ENCODE measurements at places on chromosomes 7 and 10. TPM values are rescaled to one million over a fixed set of nuclear protein-coding genes. Genes with fewer than 3 reads are reported as not detected.

DNA sequence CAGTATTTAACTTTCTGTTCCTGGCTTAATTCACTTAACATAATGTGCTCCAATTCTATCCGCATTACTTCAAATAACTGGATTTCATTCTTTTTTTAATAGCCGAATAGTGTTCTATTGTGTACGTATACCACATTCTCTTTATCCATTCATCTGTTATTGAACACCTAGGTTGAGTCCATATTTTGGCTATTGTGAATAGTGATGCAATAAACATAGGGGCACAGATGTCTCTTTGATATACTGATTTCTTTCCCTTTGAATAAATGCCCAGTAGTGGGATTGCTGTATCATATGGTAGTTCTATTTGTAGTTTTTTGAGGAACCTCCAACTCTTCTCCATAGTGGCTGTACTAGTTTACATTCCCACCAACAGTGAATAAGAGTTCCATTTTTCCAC, 25.5 kb upstream of the TSPAN33 start:
- H3K27ac ChIP-seq: no peak overlapping the region
- peaks cover 5% of the 10 kb centered on the region for H3K27me3 ChIP-seq
- H3K4me1 ChIP-seq: peaks cover 27% of the 10 kb centered on the region
- DNase-seq: no peak
- H3K4me3 ChIP-seq: no peak overlapping the region
- peaks cover 17% of the 10 kb centered on the region for H3K36me3 ChIP-seq

GRCh38 chr7:92778972-92779371, 57.4 kb downstream of the CDK6 start:
- peaks cover 60% of the 10 kb centered on the region for H3K4me1 ChIP-seq
- no peaks in the 10 kb centered on the region for H3K27me3 ChIP-seq

GRCh38 chr7:48058990-48059389, 23.6 kb downstream of the C7orf57 start:
- no peak for DNase-seq
- peaks cover 3% of the 10 kb centered on the region for H3K36me3 ChIP-seq
- H3K4me1 ChIP-seq: no peaks in the 10 kb centered on the region
- H3K27me3 ChIP-seq: no peaks in the 10 kb centered on the region
- no peak overlapping the region for H3K4me3 ChIP-seq

- H3K4me3 ChIP-seq: no peak overlapping the region
- no peak for DNase-seq
- no peaks in the 10 kb centered on the region for H3K36me3 ChIP-seq
Observed at GRCh38 chr7:32250471-32251260, 180.5 kb upstream of the PDE1C start.

DNA sequence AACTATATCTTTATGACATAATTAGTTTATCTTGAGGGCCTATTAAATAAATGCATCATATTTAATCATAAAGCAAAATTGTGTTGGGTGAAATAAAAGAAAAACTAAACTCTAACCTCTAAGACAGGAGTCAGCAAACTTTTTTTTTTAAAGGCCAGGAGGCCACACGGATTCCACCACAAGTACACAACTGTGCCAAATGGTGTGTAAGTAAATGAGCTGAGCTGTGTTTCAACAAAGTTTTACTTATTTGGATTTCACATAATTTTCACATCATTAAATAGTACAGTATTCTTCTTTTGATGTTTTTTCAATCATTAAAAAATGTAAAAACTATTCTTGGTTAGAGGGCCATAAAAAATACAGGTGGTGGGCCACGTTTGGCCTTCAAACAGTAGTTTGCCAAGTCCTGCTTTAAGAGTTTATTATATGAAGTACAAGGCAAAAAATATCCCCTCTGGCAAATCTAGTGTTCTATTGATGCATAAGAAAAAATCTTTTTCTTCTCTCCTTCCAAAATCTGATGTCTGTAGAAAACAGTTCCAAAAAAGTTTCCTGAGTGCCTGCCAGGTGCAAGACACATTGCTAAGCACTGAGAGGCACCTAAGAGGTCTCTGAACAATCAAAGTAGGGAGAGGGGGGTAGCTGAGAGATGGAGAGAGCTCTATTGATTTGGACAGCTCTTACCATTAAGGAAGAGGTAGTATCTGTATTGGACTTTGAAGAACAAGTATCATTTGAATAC, 26.5 kb upstream of the SPOCK2 start:
- DNase-seq: no peak
- H3K36me3 ChIP-seq: peaks cover 14% of the 10 kb centered on the region
- H3K27me3 ChIP-seq: no peaks in the 10 kb centered on the region
- no peak overlapping the region for H3K4me3 ChIP-seq
- peaks cover 12% of the 10 kb centered on the region for H3K4me1 ChIP-seq
- H3K27ac ChIP-seq: no peak overlapping the region

DNA sequence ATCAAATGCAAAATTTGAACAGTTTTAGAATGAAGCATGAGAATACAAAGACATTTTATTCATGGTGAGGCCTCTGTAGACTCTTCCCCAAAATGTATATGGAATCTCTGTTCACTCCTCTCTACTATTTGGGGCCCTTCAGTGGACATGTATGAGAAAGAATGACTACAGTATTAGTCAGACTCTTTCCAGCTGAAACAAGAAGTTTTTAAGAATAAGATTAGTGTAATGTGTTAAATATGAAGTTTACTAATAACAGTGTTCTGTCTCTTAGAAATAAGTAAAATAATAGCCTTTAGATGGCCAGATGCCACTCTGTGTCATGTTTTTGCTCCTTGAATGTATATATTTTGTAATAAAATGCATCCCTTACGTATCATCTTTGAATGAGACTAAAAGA, 585.6 kb downstream of the SUGCT start:
- DNase-seq: no peak
- no peak overlapping the region for H3K4me3 ChIP-seq
- no peaks in the 10 kb centered on the region for H3K36me3 ChIP-seq
- no peak overlapping the region for H3K27ac ChIP-seq

GRCh38 chr7:77542409-77542808, 5.3 kb downstream of the PTPN12 start:
- no peak for DNase-seq
- no peaks in the 10 kb centered on the region for H3K36me3 ChIP-seq
- peaks cover 51% of the 10 kb centered on the region for H3K4me1 ChIP-seq
- no peak overlapping the region for H3K4me3 ChIP-seq
- H3K27ac ChIP-seq: no peak overlapping the region

DNA sequence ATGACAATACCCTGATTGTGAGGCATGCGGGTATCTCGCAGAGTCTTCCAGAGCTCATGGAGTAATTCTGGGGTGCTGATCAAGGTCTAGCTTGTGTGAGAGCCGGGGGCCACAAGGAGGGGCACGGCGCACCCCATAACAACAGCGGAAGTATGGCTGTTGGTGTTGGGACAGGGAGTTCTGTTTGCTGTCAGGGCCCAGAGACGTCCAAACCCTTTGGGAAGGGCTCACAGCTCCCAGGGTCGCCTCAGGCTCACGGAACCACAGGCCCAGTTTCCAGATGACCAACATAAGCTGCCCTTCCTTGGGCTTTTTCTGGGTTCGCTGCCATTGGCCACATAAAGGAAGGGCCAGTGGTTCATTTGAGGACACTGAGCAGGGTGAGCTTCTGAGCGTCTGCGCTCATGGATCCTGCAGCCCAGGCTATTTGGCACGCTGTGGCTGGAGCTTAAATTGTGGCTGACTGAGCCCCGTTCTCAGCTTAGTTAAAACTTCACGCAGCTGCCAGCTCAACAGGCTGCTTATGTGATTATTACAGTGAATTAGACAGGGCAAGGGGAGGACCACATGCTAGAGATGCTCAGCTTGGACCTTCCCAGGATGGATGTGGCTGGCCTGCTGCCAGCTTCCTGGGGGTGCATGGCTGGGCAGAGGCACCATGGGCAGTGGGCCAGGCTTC, 92.3 kb downstream of the DNAJB6 start:
- no peak for DNase-seq
- H3K4me3 ChIP-seq: no peak overlapping the region
- H3K36me3 ChIP-seq: no peaks in the 10 kb centered on the region

DNA sequence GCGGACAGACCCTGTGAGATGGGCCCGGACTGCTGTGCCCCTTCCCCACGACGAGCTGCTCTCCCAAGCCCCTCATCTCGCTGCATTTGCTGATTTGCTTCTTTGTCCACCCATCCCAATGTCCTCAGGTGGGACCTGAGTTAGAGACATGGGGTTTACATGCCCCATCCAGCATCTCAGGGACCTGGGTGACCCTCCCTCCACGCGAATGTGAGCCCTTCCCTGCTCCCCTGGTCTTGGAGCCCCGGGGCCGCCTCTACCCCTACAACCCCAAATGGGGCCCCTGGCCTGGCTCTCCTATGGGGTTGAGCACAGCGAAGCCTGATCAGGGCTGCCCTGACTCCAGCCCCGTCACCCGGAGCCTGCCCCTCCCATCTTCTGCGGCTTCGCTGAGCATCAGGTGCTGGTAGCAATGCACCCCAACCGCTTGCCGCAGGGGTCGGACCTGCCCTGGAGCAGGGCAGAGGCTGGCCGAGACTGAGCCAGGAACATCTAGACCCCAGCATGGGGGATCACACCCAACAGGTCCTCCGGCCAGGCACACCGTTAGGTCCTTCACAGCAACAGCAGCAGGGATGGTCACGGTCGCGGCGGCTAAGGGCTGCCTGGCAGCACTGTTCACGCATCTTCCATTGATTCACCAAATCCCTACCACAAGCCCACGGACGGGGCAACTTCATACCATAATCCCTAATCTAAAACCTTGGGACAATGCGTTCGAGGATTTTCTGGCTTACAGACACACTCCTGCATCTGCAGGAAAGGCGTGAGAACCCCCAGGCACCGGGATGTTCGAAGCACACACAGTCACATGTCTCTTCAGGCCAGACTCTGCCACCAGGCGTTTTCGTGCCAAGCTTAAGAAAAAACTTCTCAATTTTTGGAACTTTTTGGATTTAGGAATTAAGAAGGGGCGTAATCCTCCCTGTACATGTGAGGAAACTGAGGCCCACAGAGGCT, 15.5 kb downstream of the WDR86 start:
- H3K36me3 ChIP-seq: peaks cover 2% of the 10 kb centered on the region
- no peaks in the 10 kb centered on the region for H3K27me3 ChIP-seq
- no peak overlapping the region for H3K27ac ChIP-seq
- H3K4me1 ChIP-seq: no peaks in the 10 kb centered on the region

DNA sequence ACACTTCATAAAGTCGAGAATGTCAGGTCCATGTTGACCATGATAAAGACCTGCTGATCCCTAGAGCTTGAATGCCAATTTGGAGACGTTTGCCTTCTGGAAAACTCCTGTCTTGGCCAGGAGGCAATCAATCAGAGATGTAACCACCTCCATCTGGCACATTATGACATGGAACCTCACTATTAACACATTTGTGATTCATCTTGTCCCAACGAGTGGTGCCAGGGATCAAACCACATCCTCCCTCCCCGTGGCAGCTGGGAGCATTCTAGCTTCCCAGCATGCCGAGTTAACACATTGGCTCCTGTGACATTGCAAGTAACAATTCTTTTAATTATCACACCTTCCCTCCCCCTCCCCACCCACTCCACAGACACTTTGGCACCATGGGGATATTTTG, 84.0 kb upstream of the PPP1R17 start:
- no peak for DNase-seq
- no peak overlapping the region for H3K27ac ChIP-seq
- H3K27me3 ChIP-seq: no peaks in the 10 kb centered on the region
- H3K4me1 ChIP-seq: no peaks in the 10 kb centered on the region

DNA sequence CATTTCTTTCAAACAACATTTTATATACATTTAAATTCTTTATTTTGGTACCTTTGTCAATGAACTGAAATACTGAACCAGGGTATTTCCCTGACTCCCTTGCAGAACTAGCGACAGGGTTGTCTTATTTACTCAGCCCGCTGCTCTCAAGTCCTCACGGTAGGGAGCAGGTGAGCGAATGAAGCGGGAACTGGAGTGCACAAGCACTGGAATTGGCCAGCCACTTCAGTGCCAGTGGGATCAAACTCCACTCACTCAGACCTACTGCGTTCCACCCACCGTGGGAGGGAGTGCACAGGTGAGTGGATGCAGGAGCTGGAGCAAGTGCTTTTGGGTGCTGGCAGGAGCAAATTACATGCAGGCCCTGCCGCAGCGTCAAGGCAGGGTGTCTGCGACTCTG, 28.1 kb upstream of the NEUROD6 start:
- no peak for DNase-seq
- no peak overlapping the region for H3K4me3 ChIP-seq
- no peak overlapping the region for H3K27ac ChIP-seq
- no peaks in the 10 kb centered on the region for H3K4me1 ChIP-seq

GRCh38 chr10:60669501-60669900, 108.8 kb upstream of the CDK1 start:
- H3K36me3 ChIP-seq: peaks cover 3% of the 10 kb centered on the region
- H3K4me1 ChIP-seq: peaks cover 2% of the 10 kb centered on the region
- H3K4me3 ChIP-seq: no peak overlapping the region
- DNase-seq: no peak
- no peak overlapping the region for H3K27ac ChIP-seq

DNA sequence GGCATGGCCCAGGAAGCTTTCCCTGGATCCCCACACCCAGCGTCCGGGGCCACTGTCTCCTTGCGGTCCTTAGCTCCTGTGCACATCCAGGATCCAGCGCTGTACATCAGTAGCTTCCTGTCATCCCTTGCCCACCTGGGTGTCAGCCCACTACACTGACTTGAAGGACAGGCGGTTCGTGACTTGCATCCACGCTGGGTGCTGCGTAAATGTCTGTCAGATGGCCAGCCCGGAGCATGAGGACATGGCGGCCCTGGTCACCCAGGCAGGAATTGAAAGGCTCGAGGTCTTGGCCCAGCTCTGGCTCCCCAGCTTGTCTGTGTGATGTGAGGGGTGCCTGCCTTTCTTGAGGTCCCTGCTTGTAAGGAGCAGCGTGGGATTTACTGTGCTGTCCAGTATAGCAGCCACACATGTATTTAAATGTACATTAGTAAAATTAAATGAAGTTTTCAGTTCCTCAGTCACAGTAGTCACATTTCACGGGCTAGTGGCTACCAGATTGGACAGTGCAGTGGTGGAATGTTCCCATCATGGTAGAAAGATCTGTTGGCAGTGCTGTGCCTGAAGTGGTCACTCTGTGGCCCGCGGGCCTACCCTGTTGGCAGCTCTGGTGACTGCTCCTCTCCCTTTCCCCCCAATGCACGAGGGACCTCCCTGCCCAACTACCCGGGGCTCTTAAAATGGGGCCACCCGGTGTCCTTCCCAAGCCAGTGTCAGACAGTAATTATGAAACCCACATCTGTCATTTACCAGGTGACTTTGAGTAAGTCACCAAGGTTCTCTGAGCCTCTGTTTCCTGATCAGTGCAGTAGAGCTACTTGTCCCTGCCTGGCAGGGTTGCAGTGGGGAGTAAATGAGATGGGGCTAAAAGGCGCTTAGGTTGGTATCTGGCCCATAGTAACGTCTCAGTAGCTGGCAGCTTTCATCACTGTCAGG, 97.8 kb upstream of the PPIF start:
- no peaks in the 10 kb centered on the region for H3K27me3 ChIP-seq
- H3K4me3 ChIP-seq: peak overlapping the region; percentile 75
- H3K4me1 ChIP-seq: peaks cover 80% of the 10 kb centered on the region
- peak; percentile 57 for DNase-seq

- peak; percentile 46 for DNase-seq
- H3K4me3 ChIP-seq: peak overlapping the region; percentile 78
- H3K27me3 ChIP-seq: peaks cover 64% of the 10 kb centered on the region
- no peaks in the 10 kb centered on the region for H3K36me3 ChIP-seq
Observed at GRCh38 chr10:23693501-23693901, 254.6 kb downstream of the OTUD1 start.

ZNF107 gene
- 18.5 TPM for total RNA-seq

ZNF425 gene
- total RNA-seq: 3.6 TPM

CRYGN gene
- total RNA-seq: 0.35 TPM

DKK1 gene
- total RNA-seq: not detected

TRIM74 gene
- 1.8 TPM for total RNA-seq

CLDN3 gene
- total RNA-seq: not detected

C10orf67 gene
- 0.39 TPM for total RNA-seq
